A549 treated with Mapracorat at 1 μM for 4 hours (cell line): ENCODE measurements at places on chromosomes 1 and 21. TPM values are rescaled to one million over a fixed set of nuclear protein-coding genes. Genes with fewer than 3 reads are reported as not detected.

Gene ZNF326
- 15.9 to 17.2 TPM (median 16.4 TPM) in 5 replicates for total RNA-seq

Gene RGS16
- total RNA-seq = 0.25 to 0.45 TPM (median 0.28 TPM) in 5 replicates

Gene CCSAP
- total RNA-seq = 5.1 to 6.2 TPM (median 5.7 TPM) in 5 replicates

Gene RGSL1
- not detected in 5 replicates for total RNA-seq

Gene CAMK1G
- total RNA-seq = 0.17 to 0.36 TPM (median 0.27 TPM) in 5 replicates

Gene BEST4
- 0.29 to 0.51 TPM (median 0.42 TPM) in 5 replicates for total RNA-seq

Gene NGF
- 1.0 to 1.7 TPM (median 1.3 TPM) in 5 replicates for total RNA-seq

Gene RORC
- 0.04 to 0.05 TPM in 2 of 5 replicates, not detected in the others for total RNA-seq

Gene HES2
- total RNA-seq = 2.6 to 5.7 TPM (median 5.2 TPM) in 5 replicates

Gene SH2D5
- total RNA-seq = 11.9 to 19.3 TPM (median 16.4 TPM) in 5 replicates

Gene LAMC2
- total RNA-seq = 18.9 to 24.4 TPM (median 19.9 TPM) in 5 replicates
